ENCODE measurements at places on chromosomes 11 and 22.

DNA sequence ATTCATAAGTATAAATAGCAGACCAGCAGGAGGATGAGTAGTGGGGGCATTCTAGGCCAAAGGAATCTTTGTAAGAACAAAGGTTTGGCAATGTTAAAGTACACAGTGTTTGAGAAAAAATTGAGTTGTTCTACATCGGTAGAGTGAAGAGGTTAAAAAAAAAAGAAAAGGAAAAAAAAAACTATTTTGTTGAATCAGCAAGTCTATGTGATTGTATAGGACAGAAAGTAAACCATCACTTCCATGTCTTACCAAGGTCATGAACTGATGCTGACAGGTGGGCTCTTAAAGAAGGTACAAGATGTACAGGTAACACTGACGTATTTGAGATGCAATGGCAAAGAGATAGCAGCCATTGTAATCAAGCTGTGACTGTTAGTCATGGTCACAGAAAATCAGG is 29.5 kb upstream of the PTH start:
- no peak for DNase-seq

GRCh38 chr11:36091256-36091811 is 147.5 kb downstream of the LDLRAD3 start:
- DNase-seq, result peak; percentile 36

GRCh38 chr11:120547316-120547715 is 35.8 kb downstream of the GRIK4 start:
- DNase-seq, result no peak

DNA sequence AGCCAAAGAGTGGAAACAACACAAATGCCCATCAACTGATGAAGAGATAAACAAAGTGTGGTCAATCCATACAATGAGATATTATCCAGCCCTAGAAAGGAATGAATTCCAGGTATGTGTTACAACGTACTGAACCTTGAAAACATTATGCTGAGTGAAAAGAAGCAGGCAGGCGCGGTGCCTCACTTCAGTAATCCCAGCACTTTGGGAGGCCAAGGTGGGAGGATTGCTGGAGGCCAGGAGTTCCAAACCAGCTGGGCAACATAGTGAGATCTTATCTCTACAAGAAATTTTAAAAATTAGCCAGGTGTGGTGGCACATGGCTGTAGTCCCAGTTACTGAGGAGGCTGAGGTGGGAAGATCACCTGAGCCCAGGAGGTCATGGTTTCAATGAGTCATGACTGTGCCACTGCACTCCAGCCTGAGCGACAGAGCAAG is 24.6 kb upstream of the TESMIN start:
- peak; percentile 23 for DNase-seq

- DNase-seq, result peak; percentile 59
Observed at GRCh38 chr22:50599816-50600455, 657 bp upstream of the MAPK8IP2 start.

GRCh38 chr11:47186076-47186699 is at the start of gene PACSIN3:
Gene PACSIN3, minus strand, starts transcription at chr11:47186434. Its CDS starts 3,707 bp downstream, at chr11:47182727.
- DNase-seq, result peak; percentile 78

DNA sequence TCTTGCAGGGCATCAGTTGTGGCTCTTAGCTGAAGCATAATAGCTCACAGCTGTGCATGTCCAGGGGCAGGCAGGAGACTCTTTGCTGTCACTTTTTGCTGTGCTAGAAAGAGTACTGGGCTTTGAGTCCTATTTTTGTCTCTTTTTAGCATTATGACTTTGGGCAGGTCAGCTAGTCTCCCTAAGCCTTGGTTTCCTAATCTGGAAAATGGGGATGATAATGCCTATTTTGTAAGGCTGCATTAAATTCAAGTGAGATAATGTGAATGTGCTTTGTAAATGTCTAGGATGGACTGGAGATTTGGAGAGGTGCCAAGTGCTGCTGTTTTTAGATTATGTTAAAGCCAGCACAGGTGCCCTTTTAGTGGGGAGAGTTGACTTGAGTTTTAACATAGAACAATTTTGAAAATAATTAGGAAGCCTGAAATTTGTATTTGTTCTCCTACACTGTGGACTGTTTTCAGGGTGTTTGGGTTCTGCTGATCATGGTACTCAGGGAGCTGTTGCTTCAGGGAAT is 19.1 kb downstream of the CABIN1 start:
- no peak for DNase-seq

DNA sequence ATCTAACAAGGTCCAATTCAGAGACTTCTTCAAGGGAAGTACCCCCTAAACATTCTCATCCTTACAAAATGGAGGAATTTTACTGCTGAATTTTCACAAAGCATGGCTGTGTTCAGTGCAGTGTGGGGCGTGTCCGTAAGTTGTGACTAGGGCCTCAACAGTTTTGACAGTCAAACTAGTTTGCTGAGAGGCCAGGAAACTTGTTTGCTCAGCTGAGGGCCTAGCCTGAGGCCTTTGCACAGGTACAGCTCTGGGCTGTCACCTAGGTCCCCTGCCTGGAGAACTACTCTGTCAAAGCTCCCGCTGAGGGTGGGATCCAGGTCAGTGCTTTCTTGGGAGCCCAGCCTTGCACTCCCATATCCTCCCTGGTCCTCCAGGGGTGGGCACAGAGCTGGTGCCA is 27.9 kb downstream of the TCP11L1 start:
- no peak for DNase-seq

- no peak for DNase-seq
Observed at GRCh38 chr11:18365741-18366140, 28.6 kb upstream of the LDHA start.

- no peak for DNase-seq
Observed at GRCh38 chr11:123482218-123482617, 52.1 kb downstream of the GRAMD1B start.

Data from kidney (tissue), 22 donors.